Neural progenitor cell (in vitro differentiated cells): ENCODE measurements at places on chromosomes 7 and 10. TPM values are rescaled to one million over a fixed set of nuclear protein-coding genes. Genes with fewer than 3 reads are reported as not detected.

Gene RELN
- total RNA-seq, result 0.02 and 0.19 TPM in 2 replicates

Gene CYP3A7
- not detected in 2 replicates for total RNA-seq

Gene IQUB
- 0.58 and 0.84 TPM in 2 replicates for total RNA-seq

Gene XPNPEP1
- 94.8 and 113 TPM in 2 replicates for total RNA-seq

Gene PRF1
- not detected in 2 replicates for total RNA-seq

Gene RBP3
- total RNA-seq, result not detected in 2 replicates

Gene PALD1
- total RNA-seq, result 9.6 and 20.4 TPM in 2 replicates

Gene PRR15
- total RNA-seq, result 0.77 and 1.7 TPM in 2 replicates

Gene TACR2
- not detected in 2 replicates for total RNA-seq
